Caco-2 (cell line): ENCODE measurements at places on chromosomes 6 and 20.
A peak's percentile ranks its signal among the peaks of the same experiment; 100 is the strongest.

GRCh38 chr6:39347206-39347605 is 24.7 kb upstream of the KCNK16 start:
- no peak for DNase-seq

- DNase-seq = peak; percentile 82
Measured at GRCh38 chr6:2245877-2246863, 765 bp upstream of the GMDS start.

DNA sequence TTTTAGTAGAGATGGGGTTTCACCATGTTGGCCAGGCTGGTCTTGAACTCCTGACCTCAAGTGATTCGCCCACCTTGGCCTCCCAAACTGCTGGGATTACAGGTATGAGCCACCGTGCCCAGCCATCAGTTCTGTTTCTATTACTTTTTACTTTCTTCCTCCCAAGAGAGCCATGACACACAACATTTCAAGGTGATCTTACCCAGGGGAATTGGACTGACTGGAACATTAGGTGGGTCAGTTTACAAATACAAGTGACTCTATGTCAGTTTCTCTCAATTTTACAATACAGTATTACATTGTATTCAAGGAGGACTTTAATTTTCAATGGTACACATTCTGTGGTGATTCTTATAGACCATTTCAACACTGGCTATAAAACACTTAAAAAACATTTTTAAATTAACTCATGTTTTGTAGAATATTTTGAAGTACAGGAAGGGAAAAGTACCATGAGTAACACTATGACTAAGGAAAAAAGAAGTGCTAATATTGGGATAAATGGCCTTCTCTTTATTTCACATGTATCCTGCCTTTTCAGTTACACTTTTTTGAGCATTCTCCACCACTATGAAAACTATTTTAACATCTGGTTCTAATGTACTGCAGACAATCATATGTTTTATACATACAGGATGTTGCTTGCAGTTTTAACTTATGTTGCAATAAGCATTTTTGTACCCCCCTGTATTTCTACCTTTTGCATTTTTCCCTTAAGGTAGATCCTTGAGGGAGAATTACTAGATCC is 8.4 kb downstream of the TPBG start:
- no peak for DNase-seq

GRCh38 chr6:6781873-6782227 is 193.3 kb downstream of the LY86 start:
- no peak for DNase-seq

DNA sequence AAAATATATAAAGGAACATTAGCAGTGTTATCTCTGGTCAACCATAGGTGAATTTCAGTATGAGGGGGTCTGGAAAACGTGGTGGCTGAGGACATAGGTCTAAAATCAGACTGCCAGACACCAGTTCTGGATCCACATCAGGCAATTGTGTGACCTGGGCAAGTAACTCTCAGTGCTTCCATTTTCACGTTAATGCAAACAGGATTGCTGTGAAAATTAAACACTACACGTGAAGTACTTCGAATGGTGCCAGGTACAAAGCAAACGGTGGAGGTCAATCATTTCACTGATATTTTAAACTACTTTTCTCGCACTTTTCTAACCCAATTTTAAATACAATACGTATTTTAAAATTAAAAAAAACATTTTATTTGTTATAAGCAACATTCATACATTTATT is 315.7 kb downstream of the TRDN start:
- no peak for DNase-seq

- no peak for DNase-seq
Measured at GRCh38 chr20:58604128-58604881, 46.8 kb upstream of the STX16 start.

- DNase-seq = no peak
Measured at GRCh38 chr6:53284901-53285300, 63.8 kb downstream of the ELOVL5 start.

GRCh38 chr6:6405031-6405430 is 84.6 kb upstream of the F13A1 start:
- no peak for DNase-seq

GRCh38 chr6:42565823-42566613 is 2.2 kb downstream of the UBR2 start:
- no peak for DNase-seq

DNA sequence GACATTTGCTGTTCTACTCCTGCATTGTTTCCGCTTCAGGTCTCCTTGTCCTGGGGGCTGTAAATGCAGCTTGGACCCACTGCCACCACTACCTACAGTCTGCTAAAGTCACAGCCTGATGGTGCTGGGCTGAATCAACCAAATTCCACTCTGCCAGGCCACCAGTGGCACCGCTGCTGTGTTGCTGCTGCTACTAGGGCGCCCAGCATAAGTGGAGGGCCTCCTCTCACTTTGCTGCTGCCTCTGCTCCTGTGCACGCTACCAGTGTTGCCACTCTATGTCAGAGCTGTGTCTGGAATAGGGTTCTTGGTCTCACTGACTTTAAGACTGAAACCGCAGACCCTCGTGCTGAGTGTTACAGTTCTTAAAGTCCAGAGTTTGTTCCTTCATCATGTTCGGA is 1.4 kb upstream of the SSR1 start:
- DNase-seq = no peak

GRCh38 chr6:106609699-106610098 is 19.6 kb downstream of the RTN4IP1 start:
- peak; percentile 54 for DNase-seq

- peak; percentile 65 for DNase-seq
Measured at GRCh38 chr6:150418827-150419594, 50.2 kb downstream of the IYD start.

GRCh38 chr6:113659762-113660404 is 197.3 kb upstream of the MARCKS start:
- DNase-seq = no peak

- no peak for DNase-seq
Measured at GRCh38 chr20:34024723-34025351, 31.1 kb downstream of the RALY start.

DNA sequence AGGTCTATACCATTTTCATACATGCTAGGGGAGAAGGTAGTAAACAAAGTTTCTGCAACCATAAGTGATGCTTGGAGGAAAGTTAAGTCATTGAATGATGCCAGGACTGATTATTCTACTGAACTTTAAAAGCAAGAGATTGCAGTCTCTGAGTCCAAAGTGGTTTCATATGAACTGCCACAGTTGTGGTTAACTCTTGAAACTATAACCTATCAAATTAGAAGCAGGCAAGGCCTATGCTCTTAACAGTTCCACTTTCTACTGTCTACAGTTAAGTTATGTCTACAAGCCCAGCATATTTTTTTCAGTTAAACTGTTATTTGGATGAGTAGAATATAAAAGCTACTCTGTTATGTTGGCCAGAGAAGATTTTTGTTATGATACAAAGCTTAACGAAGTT is 326.5 kb upstream of the RUNX2 start:
- no peak for DNase-seq

GRCh38 chr6:45192556-45192955 is 135.6 kb upstream of the RUNX2 start:
- DNase-seq = no peak

- no peak for DNase-seq
Measured at GRCh38 chr6:151497905-151498304, 4.1 kb downstream of the CCDC170 start.

GRCh38 chr6:163559661-163560060 is 145.1 kb downstream of the QKI start:
- DNase-seq = no peak

GRCh38 chr20:50144362-50144761 is 9.2 kb downstream of the PEDS1 start:
- DNase-seq = no peak

GRCh38 chr6:41371992-41372831 is 36.8 kb downstream of the NCR2 start:
- peak; percentile 13 for DNase-seq

DNA sequence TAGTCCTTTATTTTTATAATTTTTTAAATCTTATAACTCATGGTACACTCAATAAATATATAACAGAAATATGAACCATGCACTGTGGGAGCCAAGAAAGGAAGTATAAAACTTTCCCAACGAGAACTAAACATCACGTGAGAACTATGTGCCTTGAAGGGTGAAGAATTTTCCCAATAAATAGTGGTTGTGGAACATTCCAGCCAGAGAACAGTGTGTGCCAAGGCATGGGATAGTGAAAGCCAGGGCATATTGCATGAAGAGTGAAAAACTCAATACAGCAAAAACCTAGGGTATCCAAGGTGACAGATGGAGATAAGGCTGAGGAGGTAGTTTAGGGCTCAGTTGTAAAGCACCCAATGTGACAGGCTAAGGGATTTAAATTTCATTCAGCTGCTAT is 86.1 kb downstream of the SIM1 start:
- no peak for DNase-seq

DNA sequence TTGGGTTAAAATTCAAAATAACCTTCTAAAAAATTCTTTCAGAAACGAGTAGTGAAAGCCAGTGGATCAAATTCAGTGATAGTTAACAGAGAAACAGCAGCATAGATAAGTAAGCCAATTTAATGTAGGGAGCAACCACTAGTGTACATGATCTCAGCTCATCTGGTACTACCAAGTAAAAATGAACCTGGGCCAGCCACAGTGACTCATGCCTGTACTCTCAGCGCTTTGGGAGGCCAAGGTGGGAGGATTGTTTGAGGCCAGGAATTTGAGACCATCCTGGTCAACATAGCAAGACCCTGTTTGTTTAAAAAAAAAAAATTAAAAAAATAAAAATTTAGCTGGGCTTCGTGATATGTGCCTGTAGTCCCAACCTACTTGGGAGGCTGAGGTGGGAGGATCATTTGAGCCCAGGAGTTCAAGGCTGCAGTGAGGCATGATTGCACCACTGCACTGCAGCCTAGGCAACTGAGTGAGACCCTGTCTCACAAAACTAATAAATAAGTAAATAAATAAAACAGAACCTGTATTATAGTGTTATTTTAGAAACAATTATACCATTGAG is 32.4 kb downstream of the CBFA2T2 start:
- no peak for DNase-seq

DNA sequence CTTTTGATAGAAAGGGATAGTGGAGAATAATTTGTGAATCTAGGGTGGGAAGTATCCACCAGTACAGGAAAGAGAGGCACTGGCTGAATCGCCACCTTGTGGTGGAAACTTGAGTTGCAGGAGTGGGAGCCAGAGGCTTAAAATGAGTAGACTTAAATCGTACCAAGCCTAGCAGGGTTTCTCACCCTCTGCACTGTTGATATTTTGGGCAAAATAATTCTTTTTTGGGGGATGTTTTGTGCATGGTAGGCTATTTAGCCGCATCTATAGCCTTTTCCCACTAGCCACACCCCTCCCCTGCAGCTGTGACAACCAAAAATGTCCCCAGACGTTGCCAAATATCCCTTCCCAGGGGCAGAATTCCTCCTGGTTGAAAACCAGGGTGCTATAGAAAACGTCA is 119.1 kb downstream of the DHX35 start:
- DNase-seq = peak; percentile 88

- DNase-seq = no peak
Measured at GRCh38 chr6:109808837-109809236, 117.7 kb downstream of the FIG4 start.
